ENCODE measurements at places on chromosomes 3 and 15.

DNA sequence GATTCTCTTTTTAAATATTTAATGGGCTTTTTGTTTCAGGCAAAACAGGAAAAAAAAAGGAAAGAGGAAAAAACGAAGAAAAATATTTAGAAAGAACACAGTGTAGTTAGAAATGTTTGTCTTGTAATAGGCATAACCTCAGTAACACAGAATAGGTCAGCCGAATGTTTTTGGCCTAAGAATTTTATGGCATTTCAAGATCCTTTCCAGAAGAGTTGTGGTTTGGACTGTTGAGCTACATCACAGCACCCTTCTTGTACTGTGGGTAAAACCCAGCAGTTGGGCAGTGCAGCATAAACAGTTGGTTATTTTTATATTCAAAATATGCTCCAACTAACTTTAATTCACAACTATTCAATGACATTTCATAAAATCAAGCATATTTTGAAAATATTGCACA is 474.4 kb upstream of the AGTR1 start:
- DNase-seq = no peak

GRCh38 chr3:183254487-183255347 is 1.7 kb downstream of the B3GNT5 start:
- no peak for DNase-seq

DNA sequence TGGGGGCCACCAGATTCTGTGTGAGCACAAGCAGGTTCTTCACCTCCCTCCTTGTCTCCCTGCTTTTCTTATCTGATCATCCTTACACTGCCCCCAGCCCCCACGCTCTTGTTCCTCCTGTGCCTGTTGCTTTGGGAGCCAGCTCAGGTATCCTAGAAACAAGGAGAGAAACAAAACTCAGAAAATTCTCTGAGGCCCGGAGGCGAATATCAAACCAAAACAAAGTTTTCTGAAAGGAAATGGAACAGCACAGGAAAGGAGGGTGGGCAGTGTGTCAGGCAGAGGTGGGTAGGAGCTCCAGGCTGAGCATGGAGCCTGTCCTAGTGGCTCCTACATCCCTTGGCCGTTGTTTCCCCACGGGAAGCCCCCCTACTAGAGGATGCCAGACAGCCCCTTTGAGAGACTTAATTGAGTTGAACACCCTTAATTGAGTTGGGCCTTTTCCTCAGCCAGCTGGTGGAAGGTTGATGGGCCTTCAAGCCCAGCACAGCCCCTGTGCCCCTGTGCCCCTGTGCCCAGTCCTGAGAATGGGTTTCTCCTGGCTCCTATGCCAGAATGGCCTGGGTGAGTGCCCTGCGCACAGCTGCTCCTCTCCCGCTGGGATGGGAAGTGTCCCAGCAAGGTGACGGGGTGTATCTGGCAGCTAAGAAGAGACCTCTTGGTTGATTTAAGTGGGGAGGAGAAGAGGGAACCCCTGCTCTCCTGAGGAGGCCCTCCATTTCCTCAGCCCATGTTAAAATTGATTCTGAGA is 22.8 kb upstream of the JMJD7 start:
- DNase-seq = no peak

GRCh38 chr3:187295316-187296034 is 3.9 kb upstream of the MASP1 start:
- no peak for DNase-seq

- no peak for DNase-seq
These were observed 16.6 kb downstream of the CAPN3 start for GRCh38 chr15:42375941-42376340.

DNA sequence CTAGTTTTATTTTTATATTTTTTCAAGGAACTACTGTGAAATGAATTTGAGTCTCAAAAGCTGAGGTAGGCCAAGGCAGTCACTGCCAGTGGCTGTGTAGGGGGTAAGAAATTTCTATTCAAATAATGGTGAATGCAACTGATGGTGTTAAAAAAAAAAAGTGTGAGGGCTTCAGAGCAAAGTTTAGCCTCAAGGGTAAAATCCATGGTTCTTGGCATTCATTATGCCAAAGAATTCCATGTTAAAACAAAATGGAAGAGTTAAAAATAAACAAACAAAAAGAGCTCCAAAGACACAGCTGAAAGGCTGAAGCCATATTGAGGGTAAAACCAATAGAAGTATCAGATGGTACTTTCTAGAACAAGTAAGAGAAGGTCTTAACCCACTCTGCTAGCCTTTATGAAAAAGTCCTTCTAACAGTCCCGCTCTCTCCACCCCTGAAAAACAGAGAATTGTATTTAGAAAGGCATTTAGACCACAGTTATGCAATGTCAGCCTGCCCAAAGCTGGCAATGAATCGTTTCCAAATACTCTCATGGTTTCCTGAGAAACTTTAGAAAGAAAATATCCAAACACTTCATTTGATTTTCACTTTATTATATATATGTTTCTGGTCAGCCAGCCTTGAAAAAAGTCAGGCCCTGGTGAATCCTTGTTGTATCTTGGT is 158.4 kb upstream of the GMNC start:
- no peak for DNase-seq

- no peak for DNase-seq
These were observed 51.0 kb downstream of the NR2F2 start for GRCh38 chr15:96381463-96381862.

DNA sequence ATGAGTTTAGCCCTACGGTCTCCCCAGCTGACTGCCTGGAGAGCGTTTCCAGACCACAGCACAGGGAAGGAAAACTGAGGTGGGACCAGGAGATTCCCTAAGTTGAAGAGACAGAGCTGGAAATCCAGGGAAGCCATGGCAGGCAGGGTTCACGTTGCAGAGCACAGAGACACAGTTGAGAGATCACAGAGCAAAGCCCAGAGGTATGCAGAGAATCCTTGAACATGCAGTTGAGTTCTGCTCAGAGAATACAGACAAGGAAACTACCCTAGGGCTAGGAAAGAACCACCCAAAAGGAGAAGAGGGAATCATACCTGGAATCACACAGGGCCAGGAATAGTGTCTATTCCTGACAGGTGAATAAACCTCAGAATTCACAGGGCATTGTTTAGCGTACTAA is 14.3 kb downstream of the SLC28A1 start:
- DNase-seq = no peak

Data from stimulated activated CD4-positive, alpha-beta T cell treated with anti-CD3 and anti-CD28 coated beads, TNF-alpha, amount 100 ng/mL, for 4 hours (primary cell).